ENCODE measurements at places on chromosomes 12 and 14.

DNA sequence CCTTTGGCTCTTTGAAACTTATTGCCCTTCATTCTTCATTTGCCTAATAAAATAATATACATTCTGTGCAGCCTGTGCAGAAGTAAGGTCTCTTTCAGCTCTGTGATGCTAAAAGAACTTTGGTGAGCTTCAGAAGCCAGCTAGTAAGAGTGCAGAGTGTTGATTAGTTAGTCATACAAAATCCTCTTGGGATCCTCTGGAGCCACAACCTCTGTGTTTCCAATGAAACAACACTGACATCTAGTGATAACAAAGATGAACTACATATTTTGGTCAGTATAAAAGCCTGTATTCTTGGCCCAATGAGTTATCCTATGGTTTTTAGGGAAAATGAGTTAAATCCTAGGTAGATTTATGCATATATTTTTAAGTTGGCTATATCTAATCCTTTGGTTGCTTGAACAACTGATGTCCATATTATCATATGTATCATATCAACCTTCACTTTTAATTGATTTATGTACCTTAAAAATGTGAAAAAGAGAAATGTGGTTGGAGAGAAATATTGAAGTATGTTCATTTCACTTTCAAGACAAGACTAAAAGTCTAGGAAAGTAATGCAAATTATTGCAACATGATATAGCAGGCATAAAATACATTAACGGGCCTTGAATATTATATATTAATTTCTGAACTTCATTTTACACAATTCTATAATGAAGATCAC lies 158.4 kb downstream of the KLHL28 start:
- DNase-seq, result no peak

DNA sequence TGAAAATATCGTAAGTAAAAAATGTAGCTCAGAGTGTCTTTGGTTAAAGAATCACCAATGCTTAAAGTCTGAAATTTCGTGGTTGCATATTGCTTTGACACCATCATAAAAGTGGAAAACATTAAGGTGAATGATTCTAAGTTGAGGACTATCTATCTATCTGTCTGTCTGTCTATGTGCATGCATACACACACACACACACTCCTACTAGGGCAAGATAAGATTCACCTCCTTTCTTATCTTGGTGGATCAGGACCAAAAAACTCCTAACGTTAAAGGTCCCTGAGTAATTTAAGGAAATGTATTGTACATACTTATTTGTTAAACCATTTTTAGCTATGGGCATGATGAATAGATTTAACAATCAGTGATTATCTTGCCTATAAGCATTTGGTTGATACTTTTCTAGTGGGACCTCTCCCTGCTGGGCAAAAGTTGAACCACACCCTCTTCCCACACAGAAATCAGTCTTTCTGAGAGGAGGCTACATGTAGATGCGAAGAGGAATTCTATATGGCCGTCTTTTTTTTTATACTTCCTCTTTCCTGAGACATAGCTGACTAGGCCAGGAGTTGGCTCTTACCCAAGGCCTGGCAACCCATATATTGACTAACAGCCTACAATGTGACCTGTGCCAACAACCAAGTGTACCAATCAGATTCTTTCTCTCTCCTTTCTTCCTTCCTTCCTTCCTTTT lies 19.3 kb upstream of the LLPH start:
- DNase-seq, result no peak

DNA sequence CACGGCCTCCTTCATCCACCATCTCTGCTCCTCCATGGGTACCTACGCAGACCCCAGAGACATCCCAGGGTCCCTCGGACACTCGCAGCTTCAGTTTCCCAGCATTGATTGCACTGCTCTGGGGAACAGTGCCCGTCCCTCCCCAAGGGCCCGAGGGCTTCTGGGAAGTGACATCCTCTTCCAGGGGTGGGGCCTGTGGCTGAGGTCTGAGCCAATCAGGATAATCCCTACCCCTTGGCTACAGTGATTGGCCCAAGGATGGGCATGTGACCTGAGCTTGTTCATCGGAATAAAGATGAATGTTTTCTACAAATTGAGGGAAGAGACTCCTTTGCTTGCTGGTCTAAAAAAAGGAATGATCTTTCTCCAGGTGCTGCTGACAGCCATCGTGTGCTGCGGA lies 37.3 kb upstream of the MYL2 start:
- DNase-seq, result no peak

GRCh38 chr14:58426670-58427280 lies 556 bp downstream of the TIMM9 start:
- DNase-seq, result peak; percentile 76

- DNase-seq, result no peak
Measured at GRCh38 chr14:92729634-92730358, 18.6 kb downstream of the LGMN start.

DNA sequence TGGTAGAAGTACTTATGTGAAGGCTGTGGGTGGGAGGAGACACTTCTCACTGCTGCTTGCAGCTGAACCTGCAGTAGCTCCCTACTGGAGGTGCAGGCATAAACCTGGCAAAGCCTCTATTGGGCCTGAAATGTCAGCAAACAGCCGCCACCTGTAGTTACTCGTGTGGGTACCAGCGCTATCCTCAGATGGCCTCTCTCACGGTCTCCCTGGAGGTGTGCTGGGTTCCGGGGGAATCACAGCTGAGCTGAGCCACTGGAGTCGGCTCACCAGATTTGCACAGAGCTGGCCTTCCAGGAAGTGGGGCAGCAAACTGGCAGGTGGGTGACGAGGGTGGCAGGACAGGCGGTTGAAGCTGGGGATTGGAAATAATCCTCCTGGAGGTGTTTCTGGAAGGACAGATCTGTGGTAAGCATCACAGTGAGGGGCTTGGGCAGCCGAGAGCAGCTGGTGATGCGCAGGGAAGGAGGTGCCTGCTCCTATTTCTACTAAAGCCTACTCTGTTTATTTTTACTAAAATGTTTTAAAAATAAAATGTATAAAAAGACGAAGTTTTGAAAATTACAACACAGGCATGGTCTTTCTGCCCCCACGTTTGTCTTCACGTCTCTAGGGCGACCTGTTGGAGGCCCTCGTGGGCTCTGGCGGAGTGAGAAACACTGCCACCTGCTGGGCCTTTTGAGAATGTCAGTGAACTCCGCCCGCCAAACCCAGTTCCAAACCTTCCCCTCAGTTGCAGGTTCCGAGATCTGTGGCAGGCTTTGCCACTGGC lies 67.8 kb upstream of the PLEKHG3 start:
- no peak for DNase-seq

DNA sequence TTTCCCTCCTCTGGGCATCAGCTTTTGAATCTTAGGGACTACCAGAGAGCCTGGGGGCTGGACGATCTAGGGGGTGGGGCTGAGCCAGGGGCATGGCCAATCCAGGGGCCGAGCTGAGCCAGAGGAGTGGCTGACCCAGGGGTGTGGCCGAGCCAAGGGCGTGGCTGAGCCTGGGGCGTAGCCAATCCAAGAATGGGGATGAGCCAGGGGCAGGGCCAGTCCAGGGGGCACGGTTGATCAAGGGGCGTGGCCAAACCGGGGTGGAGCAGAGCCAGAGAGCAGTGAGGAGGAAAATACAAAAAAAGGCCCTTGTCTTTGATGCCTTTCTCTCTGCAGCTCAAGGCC lies 219.3 kb upstream of the NOS1 start:
- no peak for DNase-seq

DNA sequence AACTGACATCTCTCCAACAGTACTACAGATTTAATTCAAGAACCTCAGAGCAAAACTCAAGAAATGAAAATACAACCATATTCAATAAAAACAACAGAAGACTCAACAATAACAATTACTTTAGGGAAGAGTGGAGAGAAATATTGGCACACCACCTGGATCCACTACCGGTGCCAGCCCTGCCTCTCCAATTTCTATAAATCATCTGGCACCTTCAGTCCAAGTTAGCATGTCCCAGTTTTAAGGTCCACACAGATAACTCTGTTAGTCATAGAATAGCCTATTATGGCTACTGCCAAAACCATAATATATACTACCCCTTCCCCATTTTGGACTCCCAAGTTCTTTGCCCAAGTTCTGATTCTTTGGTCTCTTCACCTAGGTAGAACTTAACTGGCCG lies 69.9 kb upstream of the PSMA6 start:
- DNase-seq, result no peak

DNA sequence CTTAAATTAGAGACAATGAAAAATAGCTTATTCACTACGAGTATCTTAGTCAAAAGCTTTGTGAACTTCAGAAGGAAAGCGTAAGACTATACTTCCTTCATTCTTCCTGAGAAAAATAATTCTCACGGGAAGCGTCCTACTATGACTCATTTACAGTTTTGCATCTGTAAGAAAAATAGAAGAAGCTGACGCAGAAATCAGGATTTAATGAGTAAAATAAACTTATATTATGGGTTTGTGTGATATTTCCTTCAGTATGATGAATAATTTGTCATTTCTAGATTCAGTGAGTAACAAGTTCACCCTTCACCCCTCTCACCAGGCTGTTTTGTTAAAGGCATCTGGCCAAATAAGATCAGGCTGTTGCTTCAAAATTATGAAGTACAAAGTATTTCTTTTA lies 17.8 kb upstream of the PDE3A start:
- DNase-seq, result no peak

DNA sequence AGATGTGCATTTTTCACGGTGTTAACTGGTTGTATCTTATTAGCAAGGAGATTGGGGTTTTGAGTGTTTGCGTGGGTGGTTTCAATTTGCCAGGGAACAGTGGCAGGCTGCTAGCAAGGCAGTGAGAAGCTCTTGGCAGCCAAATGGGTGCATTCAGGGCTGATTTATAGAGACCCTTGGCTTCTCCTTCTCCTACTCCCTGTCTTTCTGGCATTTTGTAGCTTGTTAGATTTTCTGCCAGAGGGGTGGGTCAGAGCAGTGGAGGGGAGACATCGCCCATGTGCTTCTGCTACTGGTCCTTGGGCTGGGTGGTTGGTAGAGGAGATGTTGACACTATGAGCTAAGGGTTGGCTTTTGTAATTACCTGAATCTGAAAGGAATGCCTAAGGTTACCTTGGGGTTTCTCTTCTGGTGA lies 9.6 kb downstream of the CALM1 start:
- no peak for DNase-seq

DNA sequence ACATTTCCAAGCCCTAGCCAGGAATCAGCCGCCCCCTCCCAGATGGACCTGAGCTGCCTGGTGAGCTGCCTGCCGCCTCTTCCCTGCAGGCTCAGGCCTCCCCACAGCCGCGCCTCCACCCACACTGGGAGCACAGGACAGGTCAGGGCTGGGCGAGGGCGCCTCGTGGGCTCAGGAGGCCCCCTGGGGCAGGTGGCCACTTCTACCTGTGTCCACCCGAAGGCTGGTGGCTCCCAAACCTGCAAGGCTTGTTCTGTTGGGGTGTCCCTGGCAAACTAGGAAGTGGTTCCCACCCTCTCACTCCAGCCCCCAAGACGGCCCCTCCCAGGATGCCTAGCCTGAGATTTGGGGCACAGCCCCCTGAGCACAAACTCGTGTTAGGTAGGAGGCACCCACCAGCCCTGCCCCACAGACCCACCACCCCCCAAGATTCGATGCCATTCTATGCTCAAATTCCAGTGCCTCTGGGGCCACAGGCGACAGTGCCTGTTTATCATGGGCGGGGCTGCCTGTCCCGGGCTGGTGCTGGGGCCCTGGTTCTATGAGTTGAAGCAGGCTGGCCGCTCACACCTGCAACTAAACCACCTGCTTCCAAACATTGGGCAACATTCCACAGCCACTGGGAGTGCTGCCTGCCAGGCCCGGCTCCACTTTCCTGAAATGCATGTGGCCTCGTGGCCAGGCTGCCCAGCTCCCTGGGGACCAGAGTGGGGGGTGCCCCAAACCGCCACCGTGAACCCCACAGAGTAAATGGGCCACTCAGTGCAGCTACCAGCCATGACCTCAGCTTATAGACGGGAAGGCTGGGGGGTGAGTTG lies 6.8 kb downstream of the MMP17 start:
- DNase-seq, result no peak

GRCh38 chr12:50442178-50442908 lies 41.7 kb downstream of the LARP4 start:
- no peak for DNase-seq

- DNase-seq, result no peak
Measured at GRCh38 chr12:48125985-48126384, 6.8 kb downstream of the PFKM start.

GRCh38 chr12:52434081-52434733 lies at the start of gene KRT75:
Gene KRT75, minus strand, starts transcription at chr12:52434371. Its CDS starts 67 bp downstream, at chr12:52434304.
- DNase-seq, result no peak

- peak; percentile 77 for DNase-seq
Measured at GRCh38 chr14:54653712-54654469, 87.0 kb downstream of the SAMD4A start.

GRCh38 chr12:94712815-94713515 lies 62.6 kb upstream of the TMCC3 start:
- no peak for DNase-seq

DNA sequence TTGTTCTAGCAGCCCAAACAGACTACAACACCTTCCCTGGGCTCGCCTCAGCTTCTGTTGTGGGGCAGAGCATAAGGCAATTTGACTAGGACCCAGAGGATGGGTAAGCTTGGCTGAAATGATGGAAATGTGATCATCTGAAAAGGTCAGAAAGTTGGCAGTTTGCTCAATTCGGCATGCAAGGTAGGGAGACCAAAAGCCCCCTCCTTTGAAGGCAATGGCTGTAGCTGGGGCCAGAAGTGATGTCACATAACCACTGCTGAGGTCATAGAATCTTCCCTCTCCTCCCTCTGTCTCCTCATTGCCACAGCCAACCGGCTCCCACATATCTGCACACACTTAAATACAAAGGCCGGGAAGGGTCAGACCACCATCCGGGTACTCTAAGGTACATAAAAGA lies at the start of gene TPPP2:
TSS of gene TPPP2 (plus strand) at position 301 of the 400 bp plus-strand sequence. CDS start 365 bp downstream, outside the sequence.
- DNase-seq, result no peak

DNA sequence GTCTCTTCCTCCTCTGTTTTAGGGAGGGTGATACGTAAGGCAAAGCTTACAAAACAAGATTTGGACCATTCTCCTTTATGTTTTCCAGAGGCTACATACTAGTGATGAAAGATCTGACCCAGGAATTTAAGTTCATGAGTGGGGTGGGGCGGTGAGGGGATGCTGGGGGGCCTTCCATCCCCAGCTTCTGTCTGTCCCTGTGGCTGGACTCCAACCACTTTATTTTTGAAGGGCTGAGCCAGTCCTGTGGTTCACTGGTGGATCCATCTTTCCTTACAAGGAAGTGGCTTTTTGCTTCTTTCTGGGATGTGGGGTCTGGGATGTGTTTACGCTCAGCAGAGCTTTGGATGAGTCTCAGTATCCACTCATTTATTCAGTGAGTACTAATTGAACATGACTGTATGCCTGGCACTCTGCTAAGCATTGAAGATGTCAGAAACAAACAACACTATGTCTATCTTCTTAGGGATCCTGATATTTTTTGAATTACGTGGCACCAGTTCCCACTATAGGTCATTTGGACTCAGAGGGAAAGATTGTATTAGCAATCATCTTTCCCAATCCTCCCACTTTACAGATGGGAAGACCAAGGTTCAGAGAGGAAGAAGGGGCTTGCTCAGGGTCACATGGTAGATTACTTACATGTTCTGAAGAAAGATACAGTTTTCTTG lies 291.8 kb upstream of the TBX3 start:
- DNase-seq, result no peak

GRCh38 chr12:53402871-53403270 lies 20.8 kb upstream of the AMHR2 start:
- DNase-seq, result no peak

GRCh38 chr12:77325511-77326236 lies 260.3 kb upstream of the E2F7 start:
- no peak for DNase-seq
